ENCODE measurements at places on chromosomes 7 and 10. TPM values are rescaled to one million over a fixed set of nuclear protein-coding genes. Genes with fewer than 3 reads are reported as not detected.

PLCE1 gene
- total RNA-seq, result 1.5 TPM

HNRNPF gene
- total RNA-seq, result 294 TPM

PAPOLB gene
- total RNA-seq, result 0.94 TPM

TMEM26 gene
- 0.25 TPM for total RNA-seq
